ENCODE measurements at places on chromosomes 2 and 18.

DNA sequence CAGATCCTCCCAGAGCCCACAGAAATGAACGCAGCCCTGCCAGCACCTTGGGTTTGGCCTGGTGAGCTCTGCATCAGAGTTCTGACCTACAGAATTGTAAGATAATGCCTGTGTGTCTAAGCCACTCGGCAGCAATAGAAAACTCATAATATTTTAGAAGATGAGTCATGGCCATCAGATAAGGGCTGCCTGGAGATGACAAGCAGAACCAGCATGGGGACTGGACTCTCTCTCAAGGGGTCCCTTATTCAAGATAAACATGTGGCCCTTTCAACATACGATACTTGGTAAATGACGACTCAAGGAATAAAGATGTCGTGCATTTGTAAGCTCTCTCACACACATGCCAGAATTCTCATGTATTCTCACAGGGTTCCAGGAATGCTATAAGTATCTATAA, 8.5 kb upstream of the AGAP1 start:
- DNase-seq: no peak

- DNase-seq: no peak
Observed at GRCh38 chr2:26852405-26853306, 4.7 kb downstream of the DPYSL5 start.

- no peak for DNase-seq
Observed at GRCh38 chr2:88318956-88319330, 133.6 kb downstream of the FOXI3 start.

GRCh38 chr2:47774567-47774966, 8.4 kb upstream of the MSH6 start:
- no peak for DNase-seq

DNA sequence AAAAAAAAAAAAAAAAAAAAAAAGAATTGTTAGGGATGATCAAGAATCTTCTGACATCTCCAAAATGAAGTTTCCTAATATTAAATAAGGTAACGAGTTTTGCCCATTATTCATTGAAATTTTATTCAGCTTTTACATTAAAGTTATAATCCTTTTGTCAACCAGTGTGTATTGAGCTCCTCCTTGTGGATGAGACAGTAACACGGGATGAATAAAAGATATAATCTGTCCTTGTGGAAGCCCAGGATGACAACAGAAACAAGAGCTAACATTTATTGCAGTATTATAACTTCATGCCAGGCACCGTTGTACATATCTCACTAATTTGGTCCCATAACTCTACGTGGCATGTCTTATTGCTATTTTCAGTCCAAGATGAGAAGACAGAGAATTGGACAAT, 33.4 kb upstream of the SERPINB7 start:
- DNase-seq: no peak

GRCh38 chr2:158486970-158487325, 30.2 kb downstream of the PKP4 start:
- DNase-seq: no peak

DNA sequence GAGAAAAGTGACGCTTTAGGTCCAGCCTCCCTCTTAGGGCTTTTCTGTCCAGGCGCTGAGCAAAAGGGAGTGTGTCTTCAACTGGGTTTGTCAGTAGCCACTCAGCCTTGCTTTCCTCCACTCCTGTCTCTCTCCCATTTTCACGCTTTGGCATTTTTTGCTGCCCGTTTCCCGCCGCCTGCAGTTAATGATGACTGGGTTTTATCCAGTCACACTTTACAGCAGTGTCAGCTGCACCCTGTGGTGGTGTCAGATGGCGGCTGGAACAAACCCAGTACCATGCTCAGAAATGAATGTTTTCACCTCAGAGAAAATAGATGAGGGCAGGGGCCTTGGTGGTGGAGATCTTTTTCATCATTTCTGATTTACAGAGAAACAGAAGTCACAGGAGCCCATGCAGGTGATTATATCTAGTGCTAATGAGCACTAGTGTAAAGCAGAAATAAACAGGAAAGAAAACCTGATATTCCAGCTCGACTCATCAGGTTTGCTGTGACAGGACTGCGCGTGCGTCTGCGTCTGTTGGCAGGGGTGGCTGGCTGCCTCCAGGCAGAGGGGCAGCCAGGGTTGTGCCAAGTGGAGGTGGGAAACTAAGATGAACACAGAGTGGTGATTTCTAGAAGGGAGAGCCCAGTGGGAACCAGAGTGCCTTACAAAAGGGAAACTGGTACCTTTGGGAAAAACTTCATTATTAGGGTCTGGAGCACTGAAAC, 139.9 kb downstream of the TANC1 start:
- DNase-seq: no peak

GRCh38 chr18:58222432-58223125, 178.6 kb downstream of the NEDD4L start:
- no peak for DNase-seq

DNA sequence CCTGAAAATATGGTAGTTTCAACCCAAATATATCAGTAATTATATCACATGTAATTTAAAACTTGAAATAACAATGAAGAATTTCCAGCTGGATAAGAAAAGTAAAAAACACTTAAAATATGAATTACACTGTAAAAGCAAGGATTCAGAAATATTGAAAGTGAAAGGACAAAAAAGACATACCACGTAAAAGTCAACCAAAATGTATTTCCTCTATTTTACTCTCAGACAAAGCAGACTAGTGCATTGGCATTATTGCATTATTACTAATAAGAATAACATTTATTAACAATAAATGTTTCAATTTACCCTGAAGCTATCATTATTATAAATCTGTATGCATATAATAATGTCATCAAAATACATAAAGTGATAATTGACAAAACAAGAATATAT, 445.1 kb upstream of the TRIB2 start:
- no peak for DNase-seq

DNA sequence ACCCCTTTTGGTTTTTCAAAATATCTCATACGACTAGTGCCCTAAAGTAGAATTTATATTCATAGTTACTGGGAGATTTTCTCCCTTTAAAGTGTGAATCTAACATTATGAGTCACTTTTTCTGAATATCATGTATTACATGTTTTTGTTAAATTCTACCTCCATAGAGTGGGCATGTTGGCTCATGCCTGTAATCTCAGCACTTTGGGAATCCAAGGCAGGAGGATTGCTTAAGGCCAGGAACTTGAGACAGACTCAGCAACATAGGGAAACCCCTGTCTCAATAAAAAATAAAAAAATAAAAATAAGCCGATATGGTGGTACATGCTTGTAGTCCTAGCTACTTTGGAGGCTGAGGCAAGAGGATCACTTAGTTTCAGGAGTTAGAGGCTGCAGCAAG, 45.3 kb upstream of the UNC80 start:
- DNase-seq: no peak

DNA sequence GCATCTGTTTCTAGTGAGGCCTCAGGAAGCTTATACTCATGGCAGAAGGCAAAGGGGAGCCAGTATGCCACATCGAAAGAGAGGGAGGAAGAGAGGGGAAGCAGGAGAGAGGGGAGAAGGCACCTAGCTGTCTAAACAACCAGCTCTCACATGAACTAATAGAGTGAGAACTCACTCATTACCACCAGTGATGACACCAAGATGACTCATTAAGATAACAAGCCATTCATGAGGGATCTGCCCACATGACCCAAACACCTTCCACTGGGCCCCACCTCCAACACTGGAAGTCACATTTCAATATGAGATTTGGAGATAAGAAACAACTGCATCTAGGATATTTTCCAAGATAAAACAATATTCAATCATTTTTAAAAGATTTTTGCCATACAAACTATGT, 753.9 kb upstream of the ZEB2 start:
- no peak for DNase-seq

GRCh38 chr2:219081701-219082331, 21.1 kb upstream of the IHH start:
- DNase-seq: no peak

- no peak for DNase-seq
Observed at GRCh38 chr2:232240906-232241305, 137.6 kb upstream of the ALPP start.

DNA sequence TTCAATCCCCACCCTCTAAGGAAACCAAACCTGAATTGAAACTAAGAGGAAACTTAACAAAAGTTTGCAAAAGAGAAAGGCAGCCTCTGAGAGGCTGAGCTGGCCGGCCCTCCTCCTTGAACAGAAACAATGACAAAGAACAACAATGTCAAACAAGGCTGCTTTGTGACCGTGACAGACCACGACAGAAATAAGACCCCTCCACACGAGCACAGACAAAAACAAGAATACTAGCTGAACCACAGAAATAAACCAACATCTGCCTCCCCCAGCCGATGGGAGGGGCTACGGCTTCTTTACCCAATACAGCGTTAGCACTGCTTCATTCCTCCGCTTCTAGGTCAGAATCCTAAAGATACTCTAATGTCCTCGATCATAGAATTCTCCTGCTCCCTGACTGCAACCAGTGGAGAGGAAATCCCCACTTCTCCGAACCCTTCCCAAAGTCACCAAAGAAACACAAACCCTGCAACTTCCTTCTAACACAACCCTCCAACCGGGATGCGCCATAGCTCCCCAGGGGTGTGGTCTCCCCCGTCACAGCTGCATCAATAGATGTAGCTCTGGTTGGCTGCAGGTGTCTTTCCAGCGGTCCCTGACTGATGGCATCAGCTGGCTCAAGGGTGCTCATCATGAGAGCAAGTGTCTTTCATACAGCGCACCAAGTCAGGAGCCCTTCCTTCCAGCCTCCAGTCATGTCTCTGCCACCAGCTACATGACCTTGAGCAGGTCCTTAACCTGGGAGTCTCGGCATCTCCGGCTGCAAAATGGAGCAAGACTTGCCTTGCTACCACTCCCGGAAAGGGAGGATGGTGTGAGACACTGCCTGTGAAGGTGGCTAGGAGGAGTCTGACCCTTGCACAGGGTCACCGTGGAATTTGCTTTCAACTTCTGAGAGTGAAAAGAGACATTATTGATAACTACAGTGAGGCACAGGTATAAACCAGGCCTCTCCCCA, 198.6 kb downstream of the HAUS1 start:
- no peak for DNase-seq

- no peak for DNase-seq
Observed at GRCh38 chr18:74817576-74817975, 219.9 kb downstream of the ZNF407 start.

GRCh38 chr2:100141906-100142305, 484 bp downstream of the AFF3 start:
- no peak for DNase-seq

- DNase-seq: no peak
Observed at GRCh38 chr2:101296371-101296770, 12.1 kb downstream of the RNF149 start.

- DNase-seq: no peak
Observed at GRCh38 chr18:71011389-71011788, 722.5 kb downstream of the SOCS6 start.

- DNase-seq: no peak
Observed at GRCh38 chr18:48106976-48107781, 176.7 kb upstream of the SMAD2 start.

- DNase-seq: no peak
Observed at GRCh38 chr2:222448748-222449181, 24.4 kb downstream of the SGPP2 start.

GRCh38 chr18:55100817-55101457, 141.7 kb upstream of the CCDC68 start:
- no peak for DNase-seq

DNA sequence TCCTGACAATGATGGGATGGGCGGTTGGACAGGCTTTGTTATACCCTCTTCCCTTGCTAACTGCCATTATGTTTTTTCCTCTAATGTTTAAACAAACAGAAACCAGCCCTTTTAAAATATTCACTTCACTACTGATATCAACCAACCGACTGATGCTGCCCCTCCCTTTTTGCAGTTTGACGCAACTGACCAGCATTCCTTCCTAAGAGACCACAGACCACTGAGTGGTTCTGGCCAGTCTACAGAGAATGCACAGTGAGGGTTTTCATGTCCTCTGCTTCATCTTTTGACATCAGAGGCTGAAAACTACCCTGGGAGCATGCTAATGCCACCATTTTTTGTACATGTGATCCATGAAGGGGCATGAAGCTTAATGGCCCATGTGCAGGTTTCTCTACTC, 85.3 kb downstream of the CYP26B1 start:
- DNase-seq: no peak

- DNase-seq: no peak
Observed at GRCh38 chr2:53477517-53477916, 290.1 kb upstream of the CHAC2 start.

DNA sequence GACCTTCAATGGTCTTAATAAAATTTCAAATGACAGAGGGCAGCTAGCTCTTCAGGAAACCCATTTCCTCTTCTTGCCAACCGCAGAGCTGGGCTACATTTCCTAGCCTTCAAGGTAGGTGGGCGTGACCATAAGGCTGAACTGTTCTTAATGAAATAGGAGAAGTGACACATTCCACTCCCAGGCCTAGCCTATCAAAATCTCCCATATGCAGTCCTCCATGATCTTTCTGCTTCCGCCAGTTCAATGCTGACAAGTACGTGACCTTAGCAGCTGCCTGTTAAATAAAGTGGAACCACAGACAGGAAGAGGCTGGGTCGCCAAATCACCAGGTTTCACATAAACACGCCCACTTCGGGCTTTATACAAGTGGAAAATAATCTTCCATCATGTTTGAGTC, 13.2 kb downstream of the SERPINE2 start:
- DNase-seq: peak; percentile 1

DNA sequence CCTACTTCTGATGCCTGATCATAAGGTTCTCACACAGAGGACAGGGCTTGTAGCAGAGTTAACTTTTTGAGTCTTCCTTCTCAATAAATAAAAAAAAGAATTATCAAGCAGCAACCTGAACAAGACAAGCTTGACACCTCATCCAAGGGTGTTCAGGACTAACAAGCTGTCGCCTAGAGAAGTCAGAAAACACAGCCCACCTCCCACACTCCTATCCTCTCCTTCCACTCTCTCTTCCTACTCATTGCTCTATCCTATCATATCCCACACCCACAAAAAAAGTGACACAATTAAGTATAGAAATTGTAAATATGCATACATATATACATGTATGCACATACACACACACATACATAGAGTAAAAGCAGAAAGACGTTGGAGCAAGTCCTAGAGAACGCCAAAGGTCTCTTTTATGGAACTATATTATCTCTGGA, 5.4 kb downstream of the NBAS start:
- DNase-seq: no peak

- DNase-seq: no peak
Observed at GRCh38 chr18:14100503-14101286, 31.5 kb downstream of the ZNF519 start.

- DNase-seq: no peak
Observed at GRCh38 chr2:196268025-196268424, 96.6 kb upstream of the STK17B start.

- DNase-seq: no peak
Observed at GRCh38 chr2:142734231-142734630, 143.2 kb upstream of the KYNU start.

DNA sequence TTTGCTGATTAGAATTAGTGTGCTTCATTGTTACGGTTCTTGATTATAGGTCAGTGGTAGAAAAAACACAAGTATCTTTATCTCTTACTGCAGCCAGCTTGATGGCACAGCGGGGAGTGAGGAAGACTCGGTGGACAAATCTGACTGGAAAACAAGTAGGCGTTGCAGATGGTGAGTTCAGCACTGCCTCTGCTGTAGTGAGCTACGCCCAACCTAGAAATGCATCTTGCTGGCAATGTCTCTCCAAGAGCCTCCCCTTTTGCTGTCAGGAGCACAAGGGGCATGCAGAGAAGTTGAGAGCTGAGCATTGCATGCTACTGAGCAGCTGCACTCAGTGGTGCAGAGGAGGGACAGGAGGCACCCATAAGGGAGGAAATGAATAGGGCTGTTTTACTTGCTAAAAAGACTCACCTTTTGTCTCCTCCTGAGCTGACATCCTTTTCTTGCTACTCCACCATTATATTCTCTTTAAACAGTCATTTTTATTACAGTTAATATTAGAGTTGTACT, 977.3 kb upstream of the ACVR2A start:
- DNase-seq: no peak
